ENCODE measurements at places on chromosomes 2 and 18.

- no peak for DNase-seq
Observed at GRCh38 chr2:238113611-238114010, 13.5 kb downstream of the ESPNL start.

GRCh38 chr18:69217196-69218000 is 183.3 kb upstream of the DOK6 start:
- no peak for DNase-seq

DNA sequence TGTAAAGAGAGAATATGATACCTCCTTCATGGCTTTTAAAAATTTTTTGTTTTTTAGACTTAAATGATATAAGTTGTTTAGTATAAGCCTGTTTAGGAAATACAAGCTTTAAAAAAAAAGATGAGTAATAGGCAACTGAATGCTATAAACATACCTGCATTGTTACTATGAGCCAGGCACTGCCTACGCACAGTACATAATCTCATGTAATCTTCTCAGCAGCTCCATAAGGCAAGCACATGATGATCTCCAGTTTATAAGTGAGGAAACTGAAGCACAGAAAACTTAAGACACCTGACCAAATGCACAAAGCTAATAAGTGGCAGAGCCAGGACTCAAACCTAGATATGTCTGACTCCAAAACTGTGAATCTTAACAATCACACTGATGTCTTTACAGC is 156.3 kb upstream of the SLC1A4 start:
- no peak for DNase-seq

DNA sequence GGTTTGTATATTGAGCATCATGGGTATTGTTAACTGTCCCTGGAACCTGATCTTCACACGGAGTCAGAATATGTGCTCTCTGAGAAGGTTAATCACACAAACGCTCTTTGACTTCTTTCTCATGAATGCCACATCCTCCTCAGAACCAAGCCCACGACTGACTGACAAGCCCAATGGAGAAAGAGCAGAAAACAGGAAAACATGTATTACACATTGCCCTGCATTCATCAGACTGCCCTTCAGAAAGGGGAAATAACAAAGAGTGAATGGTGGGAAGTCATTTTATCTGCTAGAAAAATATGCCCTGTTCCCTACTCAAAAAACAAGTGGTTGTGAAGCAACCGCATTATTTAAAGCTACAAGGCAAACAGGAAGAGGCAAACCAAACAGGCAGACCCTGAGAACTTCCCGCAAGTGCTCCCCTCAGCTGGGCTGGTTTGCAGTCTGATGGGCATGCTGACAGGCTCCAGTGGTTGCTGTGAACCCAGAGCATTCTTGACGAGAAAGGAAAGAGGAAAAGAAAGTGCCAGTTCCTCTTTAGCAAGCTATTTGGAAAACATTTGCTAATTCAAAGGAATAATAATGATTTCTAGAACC is 172.9 kb upstream of the SETBP1 start:
- DNase-seq: no peak

- DNase-seq: no peak
Observed at GRCh38 chr2:60045456-60045855, 508.0 kb downstream of the BCL11A start.

DNA sequence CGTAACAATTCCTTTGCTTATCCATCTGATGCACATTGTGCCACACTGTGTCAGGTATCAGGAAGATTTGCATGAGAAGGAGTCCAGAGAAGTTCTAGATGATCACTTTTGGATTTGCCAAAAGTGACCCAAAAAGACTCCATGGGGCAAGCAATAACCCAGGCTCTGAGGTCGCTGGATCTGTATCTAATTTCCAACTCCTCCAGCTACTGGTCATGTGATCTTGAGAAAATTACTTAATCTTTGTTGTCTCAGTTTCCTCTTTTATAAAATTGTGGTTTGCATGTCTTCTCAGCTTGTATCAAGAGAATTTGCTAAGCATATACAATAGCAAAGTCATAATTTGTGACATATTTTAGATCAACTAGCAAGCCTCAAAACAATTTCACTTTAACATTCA is 61.3 kb upstream of the ITGA4 start:
- no peak for DNase-seq

DNA sequence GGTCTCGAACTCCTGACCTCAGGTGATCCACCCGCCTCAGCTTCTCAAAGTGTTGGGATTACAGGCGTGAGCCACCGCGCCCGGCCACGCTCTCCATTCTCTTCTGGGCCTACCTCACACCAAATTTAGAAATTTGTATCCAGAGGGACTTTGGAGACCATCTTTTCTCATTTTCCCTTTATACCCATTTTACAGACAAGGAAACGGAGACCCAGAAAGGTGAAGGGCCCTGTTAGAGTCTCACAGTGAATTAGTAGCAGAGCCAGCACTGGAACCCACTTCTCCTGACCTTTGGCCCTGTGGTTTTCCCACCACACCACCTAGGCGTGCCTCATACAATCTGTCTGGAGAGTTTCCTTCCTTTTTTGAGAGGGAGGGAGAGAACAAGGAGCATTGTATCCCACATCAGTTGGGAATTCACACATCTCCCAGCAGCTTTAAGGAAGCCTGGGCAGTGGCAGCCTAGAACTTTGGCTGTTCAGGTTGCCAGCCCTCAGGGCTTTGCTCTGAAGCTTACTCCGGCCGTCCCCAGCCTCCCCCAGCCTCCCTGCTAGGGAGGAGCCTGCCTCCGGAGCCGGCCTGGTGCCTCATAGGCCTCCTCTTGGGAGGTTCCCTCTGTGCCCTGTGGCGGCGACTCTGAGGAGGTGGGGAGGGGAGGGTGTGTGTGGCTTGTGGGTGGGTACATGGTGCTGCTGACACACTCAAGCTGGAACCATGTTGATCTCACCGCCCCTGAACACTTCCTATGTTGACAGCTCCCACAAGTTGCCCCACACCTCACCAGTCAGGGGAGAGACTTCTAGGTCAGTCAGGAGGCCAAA is 13.8 kb downstream of the FOSL2 start:
- DNase-seq: no peak

DNA sequence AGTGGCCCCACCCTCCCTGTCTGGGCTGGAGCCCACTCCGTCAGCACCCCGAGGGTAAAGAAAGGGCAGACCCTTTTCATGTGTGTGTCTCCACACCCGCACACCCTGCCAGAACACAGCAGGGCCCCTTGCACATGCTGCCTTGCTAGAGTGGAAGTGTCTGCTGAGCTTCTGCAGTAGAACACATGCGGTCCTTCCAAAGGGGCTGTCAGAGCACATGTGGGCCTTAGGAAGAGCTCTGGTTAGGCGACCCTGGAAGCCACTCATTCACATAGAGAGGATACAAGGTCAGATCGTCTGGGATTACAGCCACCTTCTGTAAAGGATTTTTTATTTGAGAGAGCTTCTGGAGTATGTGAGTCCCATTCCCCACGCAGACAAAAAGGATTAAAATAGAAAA is 613.2 kb upstream of the RAB6C start:
- DNase-seq: no peak

DNA sequence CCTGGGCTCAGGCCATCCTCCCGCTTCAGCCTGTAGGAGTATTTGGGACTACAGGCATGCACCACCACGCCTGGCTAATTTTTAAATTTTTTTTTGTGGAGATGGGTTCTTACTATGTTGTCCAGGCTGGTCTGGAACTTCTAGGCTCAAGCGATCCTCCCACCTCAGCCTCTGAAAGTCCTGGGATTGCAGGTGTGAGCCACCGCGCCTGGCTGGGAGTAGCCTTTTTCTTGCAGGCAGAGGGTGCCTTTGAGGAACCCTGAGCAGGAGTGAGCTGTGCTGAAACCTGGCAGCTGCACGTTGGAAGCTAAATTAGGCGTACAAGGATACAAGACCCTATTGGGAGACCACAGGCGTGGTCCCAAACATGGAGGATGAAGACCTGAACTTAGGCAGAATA is 8.0 kb downstream of the CTDSP1 start:
- no peak for DNase-seq

GRCh38 chr18:70321616-70322015 is 32.8 kb downstream of the SOCS6 start:
- DNase-seq: no peak

- DNase-seq: peak; percentile 8
Observed at GRCh38 chr2:111954602-111955332, 56.4 kb downstream of the MERTK start.

DNA sequence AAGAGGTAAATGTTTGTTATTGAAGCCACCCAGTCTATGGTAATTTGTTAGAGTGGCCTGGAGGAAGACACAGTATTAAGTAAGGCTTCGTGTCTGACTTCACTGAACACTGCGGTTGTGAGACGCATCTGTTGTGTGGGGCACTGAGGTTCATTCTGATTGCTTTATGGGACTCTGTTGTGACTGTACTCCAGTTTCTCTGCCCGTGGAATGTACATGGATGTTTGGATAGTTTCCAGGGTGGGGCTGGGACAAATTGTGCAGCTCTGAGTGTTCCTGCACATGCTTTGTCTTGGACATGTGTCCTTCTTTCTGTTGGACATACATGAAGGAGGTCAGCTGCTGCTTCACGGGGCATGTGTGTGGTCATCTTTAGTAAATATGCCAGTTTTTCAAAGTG is 58.6 kb downstream of the ODC1 start:
- DNase-seq: no peak

DNA sequence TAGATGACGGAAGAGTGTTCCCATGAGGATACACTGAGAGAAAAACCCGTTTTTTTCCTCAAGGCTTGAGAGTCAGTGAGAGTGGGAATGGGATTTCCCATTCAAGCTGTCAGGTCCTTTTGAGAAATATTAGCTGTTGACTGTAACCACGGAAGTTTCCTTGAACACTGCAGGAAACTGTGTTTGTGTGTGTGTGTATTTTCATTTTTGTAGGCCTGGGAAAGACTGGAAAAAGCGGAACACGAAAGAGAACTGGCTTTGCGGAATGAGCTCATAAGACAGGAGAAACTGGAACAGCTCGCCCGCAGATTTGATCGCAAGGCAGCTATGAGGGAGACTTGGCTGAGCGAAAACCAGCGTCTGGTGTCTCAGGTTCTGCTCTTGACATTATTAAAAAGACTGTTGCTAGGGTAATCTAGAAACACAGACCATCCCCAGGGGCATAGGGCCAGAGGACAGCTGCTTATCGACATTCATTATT is 98.8 kb upstream of the EML6 start:
- DNase-seq: no peak

DNA sequence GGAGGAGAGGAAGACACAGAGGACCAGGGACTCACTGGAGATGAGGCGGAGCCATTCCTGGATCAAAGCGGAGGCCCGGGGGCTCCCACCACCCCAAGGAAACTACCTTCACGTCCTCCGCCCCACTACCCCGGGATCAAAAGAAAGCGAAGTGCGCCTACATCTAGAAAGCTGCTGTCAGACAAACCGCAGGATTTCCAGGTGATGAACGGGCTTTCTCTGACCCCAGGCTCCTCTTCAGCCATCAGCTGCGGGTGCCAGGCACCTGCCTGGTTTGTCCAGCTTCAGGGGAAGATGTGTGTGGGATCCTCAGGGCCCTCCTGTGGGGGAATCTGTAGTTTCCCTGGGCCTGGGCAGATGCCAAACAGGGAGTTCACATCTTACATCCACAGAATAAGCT is 60.4 kb downstream of the DYSF start:
- DNase-seq: no peak

DNA sequence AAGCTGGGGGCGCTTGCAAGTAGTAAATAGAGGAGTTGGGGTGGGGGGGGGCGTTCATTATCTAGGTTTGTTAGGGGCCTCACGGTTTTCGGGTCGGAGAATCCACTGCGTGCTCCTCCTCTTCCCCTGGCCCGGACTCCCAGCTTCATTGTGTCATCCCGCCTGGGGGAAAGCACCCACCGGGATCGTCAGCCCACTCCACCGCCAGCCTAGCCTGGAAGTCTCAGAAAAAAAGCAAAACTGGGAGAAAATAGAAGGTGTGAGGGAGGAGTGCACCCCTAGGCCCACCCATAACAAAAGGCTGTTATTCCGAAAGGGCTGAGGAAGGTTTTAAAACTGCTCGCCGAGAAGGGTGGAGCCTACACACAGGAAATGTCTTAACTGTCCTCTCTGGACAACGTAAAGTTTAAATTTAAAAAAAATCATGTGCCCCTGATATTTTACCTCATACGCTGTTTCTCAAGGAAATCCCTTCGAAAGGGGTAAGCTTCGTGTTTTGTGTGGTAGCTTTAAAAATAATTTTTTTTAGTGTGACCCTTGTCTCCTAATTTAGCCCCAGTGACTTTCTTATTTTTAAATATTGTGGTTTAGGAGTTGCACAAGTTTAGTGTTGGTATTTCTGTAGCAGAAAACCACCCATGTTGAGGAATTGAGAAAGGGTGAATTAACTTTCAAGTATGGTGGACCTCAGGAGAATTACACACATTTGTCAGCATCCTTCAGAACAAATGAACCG is 104.2 kb downstream of the SPTBN1 start:
- DNase-seq: peak; percentile 82

DNA sequence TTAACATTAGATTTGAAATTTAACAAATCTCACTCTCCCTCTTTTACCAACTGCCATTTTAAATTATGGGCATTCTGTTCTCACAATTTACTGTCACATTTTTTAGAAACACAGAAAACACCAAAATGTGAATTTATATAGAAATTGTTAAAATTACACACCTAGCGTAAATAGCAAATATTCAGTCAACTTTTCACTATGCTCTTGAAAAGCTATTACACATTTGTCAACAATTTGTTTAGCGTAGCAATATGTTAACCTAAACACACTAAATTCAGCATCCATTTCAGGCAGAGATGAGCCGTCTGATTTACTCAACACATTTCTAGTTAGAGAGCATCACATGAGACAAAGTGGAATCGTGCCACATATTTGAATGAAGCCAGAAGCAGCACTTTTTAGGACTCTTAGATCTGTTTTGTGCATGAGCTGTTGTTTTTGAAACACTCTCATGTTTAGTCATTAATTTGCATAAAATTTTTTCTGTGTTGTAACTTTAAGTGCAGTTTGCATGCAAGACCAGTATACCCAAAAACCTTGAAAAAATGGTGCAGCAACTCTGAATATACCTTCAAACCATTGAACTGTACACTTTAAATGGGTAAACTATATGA is 8.2 kb downstream of the TTC32 start:
- no peak for DNase-seq

DNA sequence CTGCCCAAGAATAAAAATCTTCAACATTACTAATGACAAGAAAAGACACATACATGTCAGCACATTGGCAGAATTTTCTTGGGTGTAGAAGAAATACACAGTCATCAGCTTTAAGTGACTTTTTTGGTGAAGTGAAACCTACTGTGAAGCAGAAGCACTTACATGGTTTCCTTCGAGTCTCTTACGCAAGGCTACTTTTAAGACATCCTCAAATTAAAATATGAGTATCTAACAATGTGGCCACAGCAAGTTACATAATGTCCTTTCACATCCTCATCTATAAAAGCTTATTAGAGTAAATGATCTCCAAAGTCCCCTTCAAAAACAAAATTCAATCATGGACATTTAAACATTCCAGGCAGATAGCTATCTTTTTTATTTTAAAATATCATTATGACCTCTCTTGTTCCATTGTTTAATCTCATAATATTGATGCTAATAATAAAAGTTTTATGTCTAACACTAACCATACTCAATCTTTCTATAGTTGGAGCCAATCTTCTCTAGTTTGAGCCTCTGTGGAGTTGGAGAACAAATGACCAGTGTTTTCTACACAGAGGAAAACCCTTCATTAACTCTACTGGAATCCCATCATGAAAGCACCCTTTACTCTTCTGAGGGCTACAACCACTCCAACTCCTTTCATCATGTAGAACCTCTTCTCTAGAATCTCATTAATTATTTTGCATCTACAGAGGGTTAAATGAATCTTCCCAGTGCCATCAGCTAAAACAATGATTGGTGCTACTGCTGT is 182.2 kb upstream of the ZFP36L2 start:
- DNase-seq: peak; percentile 61

- no peak for DNase-seq
Observed at GRCh38 chr18:13540477-13541182, 185.7 kb downstream of the FAM210A start.

Data from COLO829 (cell line).